ENCODE measurements at places on chromosomes 3 and 15.

DNA sequence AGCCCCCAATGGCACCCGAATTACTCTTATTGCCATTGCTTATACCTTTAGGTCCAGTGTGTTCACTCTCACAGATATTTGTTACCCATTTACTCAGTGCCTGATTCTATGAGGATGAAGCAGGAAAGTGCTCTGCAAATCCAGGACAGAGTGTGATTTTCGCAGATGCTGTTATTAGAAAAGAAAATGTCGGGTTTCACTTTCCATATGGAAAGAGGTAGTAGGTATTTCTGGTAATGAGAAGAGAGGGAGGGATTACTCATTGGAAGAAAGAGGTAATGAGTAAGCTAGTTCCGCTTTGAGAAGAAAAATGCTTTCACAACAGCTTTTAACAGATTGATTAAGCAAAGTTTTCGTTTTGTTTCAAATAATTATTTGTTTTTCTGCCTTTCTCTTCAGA is 336.3 kb upstream of the CFAP20DC start:
- peak; percentile 19 for DNase-seq

GRCh38 chr3:146241523-146242240 is 9.2 kb downstream of the PLSCR4 start:
- DNase-seq = no peak

- peak; percentile 58 for DNase-seq
Measured at GRCh38 chr3:71416876-71417275, 166.7 kb downstream of the FOXP1 start.

GRCh38 chr3:197023241-197023997 is 6.2 kb downstream of the MELTF start:
- no peak for DNase-seq

DNA sequence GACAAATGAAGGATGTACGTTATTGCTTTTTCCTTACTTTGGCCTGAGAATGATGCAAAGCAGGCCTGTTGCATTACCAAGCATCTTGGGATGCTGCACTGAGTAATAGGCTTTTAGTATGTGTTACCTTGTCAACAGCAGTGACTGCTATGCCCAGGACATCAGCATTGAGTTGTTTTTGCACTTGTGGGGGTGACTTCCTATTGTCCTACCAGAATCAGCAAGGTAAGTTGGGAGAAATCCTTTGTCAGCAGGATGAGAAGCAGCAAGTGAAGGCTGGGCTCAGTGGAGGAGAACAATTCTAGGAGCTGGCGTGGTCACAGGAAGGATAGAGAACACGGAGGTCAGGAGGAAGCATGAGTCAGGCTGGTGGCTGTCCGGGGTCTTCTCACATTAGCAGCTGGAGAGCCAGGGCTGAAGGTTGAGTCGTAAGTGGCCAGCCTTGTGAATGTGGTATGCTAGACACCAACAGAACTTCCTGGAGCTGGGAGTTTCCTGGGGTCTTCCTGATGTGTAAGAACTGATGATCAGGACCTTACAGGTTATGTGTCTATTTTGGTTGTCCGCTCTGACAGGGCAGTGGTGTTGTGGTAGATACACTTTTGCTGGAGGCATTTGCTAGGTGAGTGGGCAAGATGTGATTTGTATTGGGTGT is 142.7 kb downstream of the FNDC3B start:
- no peak for DNase-seq

DNA sequence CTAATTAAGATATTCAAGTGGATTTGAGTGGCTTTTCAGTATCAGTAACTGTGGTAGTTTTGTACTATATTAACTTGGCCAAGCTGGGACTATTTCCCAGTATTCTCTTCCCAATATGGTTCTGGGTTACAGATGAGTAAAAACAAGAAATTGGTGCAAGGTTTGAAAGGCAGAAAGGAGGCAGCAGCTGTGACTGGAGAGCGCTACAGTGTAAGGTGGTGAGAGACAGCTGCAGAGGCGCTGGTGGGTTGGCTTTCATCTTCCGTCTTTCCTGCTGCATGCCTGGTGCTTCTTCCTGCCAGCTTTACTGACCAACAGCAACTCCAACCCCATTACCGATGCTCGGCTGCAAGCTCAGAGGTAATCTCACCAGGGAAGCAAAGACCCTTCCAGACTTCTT is 9.8 kb downstream of the DPH3 start:
- no peak for DNase-seq

- no peak for DNase-seq
Measured at GRCh38 chr15:39270934-39271333, 309.9 kb upstream of the THBS1 start.

GRCh38 chr3:62281726-62282125 is 91.6 kb downstream of the FEZF2 start:
- no peak for DNase-seq

- DNase-seq = no peak
Measured at GRCh38 chr3:42830437-42831320, 21.4 kb downstream of the ACKR2 start.

DNA sequence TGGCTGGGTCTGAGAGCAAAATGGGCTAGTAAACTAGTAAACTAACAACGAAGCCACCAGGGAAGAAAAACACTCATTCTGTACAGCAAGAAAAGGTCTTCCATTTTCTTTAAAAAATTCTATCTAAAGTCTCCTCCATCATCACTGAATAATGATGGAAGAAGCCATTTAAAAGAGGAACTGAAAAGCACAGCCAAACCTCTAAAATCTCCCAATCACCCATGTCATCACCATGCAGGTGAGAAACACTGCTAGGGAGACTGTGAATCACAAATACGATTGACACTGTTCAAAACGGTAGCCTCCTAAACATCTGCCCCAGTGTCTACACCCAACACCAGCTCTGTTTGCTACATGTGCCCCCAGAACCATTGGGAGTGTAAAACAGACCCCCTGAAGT is 140.4 kb downstream of the RORA start:
- DNase-seq = no peak

GRCh38 chr15:29433507-29434248 is 164.1 kb upstream of the NSMCE3 start:
- no peak for DNase-seq

DNA sequence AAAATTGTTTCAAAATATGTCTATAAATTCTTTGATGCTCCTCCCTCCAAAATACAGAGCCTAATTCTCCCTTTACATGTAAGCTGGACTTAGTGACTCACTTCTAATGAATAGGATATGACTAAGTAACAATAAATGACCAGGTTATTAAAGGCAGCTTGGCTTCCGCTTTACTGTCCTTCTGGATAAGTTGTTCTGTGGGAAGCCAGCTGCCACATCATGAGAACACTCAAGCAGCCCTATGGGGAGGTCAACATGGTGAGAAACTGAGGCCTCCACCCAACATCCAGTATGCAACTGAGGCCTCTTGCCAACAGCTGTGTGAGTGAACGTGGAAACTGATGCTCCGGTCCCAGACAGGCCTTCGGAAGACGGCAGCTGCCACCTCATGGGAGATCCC is 247.3 kb upstream of the CHRM5 start:
- DNase-seq = no peak

GRCh38 chr3:194208709-194209108 is 72.8 kb downstream of the HES1 start:
- no peak for DNase-seq

- DNase-seq = no peak
Measured at GRCh38 chr3:45095916-45096526, 50.2 kb downstream of the CDCP1 start.

GRCh38 chr3:186759231-186759930 is 24.0 kb upstream of the EIF4A2 start:
- no peak for DNase-seq

DNA sequence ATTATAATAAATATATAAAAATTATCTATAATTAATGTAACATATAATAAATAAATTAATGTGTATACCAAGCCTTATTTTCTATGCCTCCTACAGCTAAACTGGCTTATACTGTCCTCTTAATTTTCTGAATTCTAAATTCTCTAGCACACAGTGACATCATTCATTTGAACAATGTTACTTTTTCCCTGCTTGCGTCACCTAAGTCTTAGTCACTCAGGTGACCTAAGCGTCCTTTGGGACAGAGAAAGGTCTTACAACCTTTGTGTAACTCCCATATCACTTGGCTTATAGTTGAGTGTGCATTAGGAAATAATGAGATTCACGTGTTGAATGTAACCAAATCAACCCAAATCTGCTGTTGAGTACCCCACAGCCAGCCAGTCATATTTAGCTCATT is 48.5 kb upstream of the KCNMB2 start:
- DNase-seq = no peak

DNA sequence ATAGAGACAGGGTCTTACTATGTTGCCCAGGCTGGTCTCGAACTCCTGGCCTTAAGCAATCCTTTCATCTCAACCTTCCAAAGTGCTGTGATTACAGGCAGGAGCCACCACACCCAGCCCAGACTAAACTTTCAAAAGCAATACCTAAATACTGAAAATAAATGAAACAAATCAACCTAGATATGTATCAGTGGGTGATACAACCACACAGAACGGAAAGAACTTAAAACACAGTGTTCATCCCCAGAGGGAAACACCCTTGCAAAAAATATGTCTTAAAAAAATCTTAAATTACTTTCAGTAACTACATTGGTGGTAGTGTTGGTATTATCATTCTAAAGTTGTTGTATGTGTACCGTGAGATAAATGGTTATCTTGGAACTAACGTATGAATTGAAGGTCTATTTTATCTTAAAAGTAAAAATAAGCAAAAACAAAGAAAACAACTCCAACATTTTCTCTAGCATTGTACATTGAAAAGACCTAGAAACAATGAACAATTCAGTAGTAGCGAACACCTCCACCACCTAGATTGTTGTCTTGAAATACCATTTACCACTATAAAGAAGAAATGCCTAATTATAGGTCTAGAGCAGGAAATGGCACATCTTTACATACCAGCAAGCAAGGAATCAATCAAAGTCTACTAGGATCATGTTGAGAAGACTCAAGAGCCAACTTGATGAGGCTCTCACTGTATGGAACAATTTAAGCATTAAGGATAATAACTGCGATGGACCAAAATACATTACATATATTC is 24.7 kb downstream of the SLTM start:
- no peak for DNase-seq

DNA sequence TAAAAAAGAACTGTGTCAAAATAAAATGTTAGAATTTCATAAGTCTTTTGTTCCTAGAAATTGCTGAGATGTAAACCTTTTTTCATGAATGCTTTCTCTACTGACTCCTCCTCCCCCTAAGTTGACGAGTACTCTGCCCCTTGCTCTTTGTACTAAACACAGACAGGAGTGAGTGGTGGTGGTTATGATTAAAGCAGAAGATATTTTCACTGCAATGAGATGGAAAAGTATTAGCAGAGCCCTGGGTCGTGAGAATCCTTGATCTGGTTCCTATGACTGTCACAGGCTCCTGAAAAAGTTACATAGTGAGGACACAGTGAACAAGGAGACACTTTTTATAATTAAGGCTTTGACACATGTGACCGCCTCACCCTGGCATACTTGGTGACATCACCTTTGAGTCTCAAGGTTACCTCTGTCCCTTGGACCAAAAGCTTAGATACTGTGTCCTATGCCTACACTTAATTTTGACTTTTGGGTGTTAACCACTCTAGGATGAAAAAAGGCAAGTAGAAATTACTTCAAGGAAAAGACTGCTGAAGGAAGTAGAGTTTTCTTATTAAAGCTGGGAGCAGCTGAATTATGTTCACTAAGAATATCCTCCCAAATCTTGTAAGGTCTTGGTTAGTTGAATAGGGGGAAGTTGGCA is 130.4 kb upstream of the LYSMD4 start:
- DNase-seq = no peak

GRCh38 chr3:186003610-186004009 is 65.8 kb upstream of the TRA2B start:
- DNase-seq = no peak

DNA sequence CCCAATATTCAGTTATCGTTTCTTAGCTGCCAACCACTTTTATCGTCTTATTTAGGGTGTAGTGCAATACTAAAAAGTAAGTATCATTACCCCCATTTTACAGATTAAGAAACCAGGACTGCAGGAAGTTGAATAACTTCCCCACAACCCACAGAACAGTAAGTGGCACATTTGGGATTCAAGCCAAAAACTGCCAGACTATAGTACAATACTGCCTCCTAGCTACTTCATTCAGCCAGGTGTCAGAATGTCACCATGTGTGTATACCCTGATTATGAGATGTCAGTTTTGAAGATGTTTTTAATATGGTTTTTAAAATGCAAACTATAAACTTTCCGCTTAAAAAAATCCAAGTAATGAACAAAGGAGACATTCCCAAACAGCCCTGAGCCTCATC is 74.2 kb upstream of the PROK2 start:
- DNase-seq = peak; percentile 68

DNA sequence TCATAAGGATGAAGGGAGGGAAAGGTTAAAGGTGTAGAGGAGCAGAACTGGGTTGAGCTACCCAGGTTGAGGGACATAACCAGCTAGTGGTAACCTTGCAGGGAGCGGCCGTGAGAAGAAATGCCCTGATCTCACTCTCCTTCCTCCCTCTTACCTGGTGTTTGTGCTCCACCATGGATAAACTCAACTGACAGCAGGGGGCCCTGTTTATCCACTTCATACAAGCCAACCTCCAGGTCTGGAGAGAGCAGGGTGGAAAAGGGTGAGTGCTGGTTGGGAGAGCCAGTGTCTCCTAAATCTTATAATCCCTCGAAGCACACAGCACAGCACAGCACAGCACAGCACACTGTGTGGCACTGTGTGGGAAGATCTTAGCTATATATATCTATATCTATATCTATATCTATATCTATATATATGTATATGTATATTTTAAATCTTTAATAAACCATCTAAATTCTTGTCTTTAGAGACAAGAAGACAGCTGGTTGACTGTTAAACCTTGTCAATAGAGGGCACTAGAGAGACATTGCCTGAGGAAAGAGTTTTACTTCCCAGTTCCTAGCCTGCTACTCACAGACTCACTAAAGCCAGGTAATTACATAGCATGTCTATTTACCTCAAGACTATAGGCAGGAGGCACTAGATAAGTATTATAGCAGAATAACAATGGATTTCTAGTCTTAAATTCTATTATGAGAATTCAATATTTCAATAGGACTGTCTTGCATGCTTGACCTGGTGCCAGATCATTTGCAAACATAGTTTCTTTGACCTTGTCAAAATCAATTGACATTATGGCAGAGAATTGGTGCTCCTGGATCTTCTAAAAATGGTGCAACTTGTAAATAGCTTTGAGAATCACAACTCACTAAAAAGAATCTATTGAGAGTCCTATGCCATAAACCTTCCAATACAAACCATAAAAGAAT is 21.7 kb upstream of the FMN1 start:
- DNase-seq = peak; percentile 15

GRCh38 chr3:187456250-187456649 is 88.1 kb downstream of the RTP4 start:
- no peak for DNase-seq

- no peak for DNase-seq
Measured at GRCh38 chr15:52338058-52338457, 42.5 kb upstream of the MYO5C start.

DNA sequence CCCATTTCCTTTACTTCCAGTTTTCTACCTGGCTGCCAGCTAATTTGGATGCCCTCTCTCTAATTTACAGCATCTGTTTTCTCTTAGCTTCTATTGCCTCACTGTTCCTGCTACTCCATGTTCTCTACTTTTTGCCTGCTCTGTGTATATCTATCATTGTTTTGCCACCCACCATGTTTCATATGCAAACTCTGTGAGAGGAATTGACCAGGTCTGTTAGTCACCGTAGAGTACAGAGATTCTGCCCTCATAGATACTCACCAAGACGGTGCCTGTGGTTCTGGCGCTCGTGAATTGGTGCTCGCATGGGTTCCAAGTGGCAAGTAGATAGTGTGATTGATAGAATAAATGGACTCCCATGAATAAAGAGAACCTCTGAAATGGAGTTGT is 288.8 kb downstream of the CNTN6 start:
- no peak for DNase-seq
